Sigmoid colon (tissue), 7 donors: ENCODE measurements at places on chromosomes 16 and 17. TPM values are rescaled to one million over a fixed set of nuclear protein-coding genes. Genes with fewer than 3 reads are reported as not detected.

Gene ABCA8
- 20.0 TPM for total RNA-seq

Gene KCNH6
- total RNA-seq: not detected

Gene SPOP
- total RNA-seq: 311 TPM

Gene NACA2
- not detected for total RNA-seq

Gene ACE
- total RNA-seq: 24.9 TPM

Gene LHX1
- not detected for total RNA-seq

Gene ABCC6
- total RNA-seq: not detected

Gene PRAC1
- 9.1 TPM for total RNA-seq

Gene CCDC78
- 0.49 TPM for total RNA-seq

Gene SLC5A10
- total RNA-seq: not detected

Gene DBF4B
- total RNA-seq: 4.6 TPM

Gene IRX3
- not detected for total RNA-seq

Gene FBF1
- 7.2 TPM for total RNA-seq

Gene SPEM2
- total RNA-seq: not detected

Gene GAST
- total RNA-seq: not detected

Gene EFCAB5
- total RNA-seq: 0.55 TPM

Gene SHCBP1
- 0.36 TPM for total RNA-seq

Gene JPH3
- total RNA-seq: 0.55 TPM

Gene ABCC11
- total RNA-seq: not detected

Gene SEPTIN12
- total RNA-seq: not detected

Gene CALCOCO2
- 133 TPM for total RNA-seq

Gene ZNF205
- total RNA-seq: 15.8 TPM

Gene SPNS2
- total RNA-seq: 6.8 TPM

Gene SLC25A11
- total RNA-seq: 60.3 TPM

Gene SPN
- total RNA-seq: 0.28 TPM

Gene FOXN1
- not detected for total RNA-seq

Gene CNTNAP4
- total RNA-seq: 0.16 TPM

Gene DYNLRB2
- not detected for total RNA-seq

Gene KRT31
- not detected for total RNA-seq

Gene CLEC18C
- not detected for total RNA-seq

Gene FOXJ1
- not detected for total RNA-seq

Gene OTOP3
- total RNA-seq: not detected

Gene APOBR
- 0.68 TPM for total RNA-seq

Gene GNGT2
- total RNA-seq: 4.2 TPM

Gene CXCL16
- total RNA-seq: 6.8 TPM

Gene KCNG4
- total RNA-seq: not detected

Gene SLX4
- total RNA-seq: 3.9 TPM

Gene RARA
- 15.8 TPM for total RNA-seq

Gene CA4
- 3.3 TPM for total RNA-seq

Gene PRR35
- total RNA-seq: not detected

Gene GPR142
- total RNA-seq: not detected

Gene FNDC8
- total RNA-seq: not detected

Gene CDH15
- total RNA-seq: not detected

Gene PSMD12
- 30.0 TPM for total RNA-seq

Gene CHST6
- total RNA-seq: 2.1 TPM

Gene SLFN14
- not detected for total RNA-seq
